ENCODE measurements at places on chromosomes 6 and 20. TPM values are rescaled to one million over a fixed set of nuclear protein-coding genes. Genes with fewer than 3 reads are reported as not detected.

Gene IMPG1
- not detected for total RNA-seq

Gene POU3F2
- not detected for total RNA-seq

Gene ZGPAT
- total RNA-seq: 29.7 TPM

Gene PSORS1C1
- total RNA-seq: not detected

Gene NFATC2
- 4.8 TPM for total RNA-seq

- H3K4me3 ChIP-seq: peak overlapping the region; percentile 37
- H3K27ac ChIP-seq: no peak overlapping the region
Observed at GRCh38 chr6:99614430-99615186, 8.0 kb downstream of the PRDM13 start.

- H3K36me3 ChIP-seq: no peaks in the 10 kb centered on the region
- H3K27me3 ChIP-seq: no peaks in the 10 kb centered on the region
- H3K4me1 ChIP-seq: no peaks in the 10 kb centered on the region
- DNase-seq: no peak
- H3K27ac ChIP-seq: no peak overlapping the region
- H3K4me3 ChIP-seq: no peak overlapping the region
Observed at GRCh38 chr6:110654096-110654820, 161.0 kb downstream of the CDK19 start.

DNA sequence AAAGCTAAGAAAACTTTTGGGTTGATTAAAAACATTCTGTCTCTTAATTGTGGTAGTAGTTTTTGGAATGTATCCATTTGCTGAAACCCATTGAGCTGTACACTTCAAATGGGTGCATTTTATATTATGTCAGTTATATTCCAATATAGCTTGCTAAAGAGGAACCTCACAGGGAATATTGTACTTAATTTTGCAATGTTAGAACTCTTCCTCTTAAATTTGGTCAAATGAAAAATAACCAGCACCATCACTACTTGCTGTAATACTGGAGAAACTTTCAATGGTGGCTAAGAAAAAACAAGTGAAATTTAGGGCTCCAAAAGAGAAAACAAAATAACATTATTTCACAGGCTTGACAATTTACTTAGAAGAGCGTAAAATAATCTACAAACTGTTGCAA is 651.5 kb downstream of the MAFB start:
- H3K36me3 ChIP-seq: no peaks in the 10 kb centered on the region
- no peak for DNase-seq
- H3K4me1 ChIP-seq: no peaks in the 10 kb centered on the region
- no peaks in the 10 kb centered on the region for H3K27me3 ChIP-seq
- no peak overlapping the region for H3K4me3 ChIP-seq

DNA sequence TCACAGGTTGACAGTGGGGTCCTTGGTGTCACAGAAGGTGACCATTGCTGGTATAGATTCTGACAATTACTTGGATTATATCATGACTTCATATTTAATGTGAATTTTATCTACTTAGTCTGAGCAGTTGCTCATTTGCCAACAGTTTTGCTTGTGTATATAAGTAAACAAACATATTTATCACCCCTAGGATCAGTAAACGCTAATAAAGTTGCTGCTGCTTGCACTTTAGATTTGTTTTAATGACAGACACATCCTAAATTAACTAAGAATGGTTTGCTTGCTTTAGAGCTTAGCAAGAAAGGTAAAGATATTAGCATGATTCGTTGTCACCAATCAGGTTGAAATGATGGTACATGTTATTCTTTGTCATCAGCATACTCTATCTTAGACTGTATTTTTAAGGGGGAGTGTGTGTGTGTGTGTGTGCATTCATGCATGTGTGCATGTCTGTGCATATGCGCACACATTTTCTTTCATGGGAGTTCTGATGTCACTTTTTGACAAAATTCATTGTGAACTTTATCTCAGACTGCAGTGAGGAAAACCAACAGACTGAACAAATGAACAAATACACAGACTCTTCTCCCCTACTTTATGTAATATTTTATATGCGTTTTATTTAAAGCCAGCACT is 782.6 kb upstream of the FLRT3 start:
- no peaks in the 10 kb centered on the region for H3K36me3 ChIP-seq
- no peak overlapping the region for H3K27ac ChIP-seq
- H3K4me1 ChIP-seq: no peaks in the 10 kb centered on the region

DNA sequence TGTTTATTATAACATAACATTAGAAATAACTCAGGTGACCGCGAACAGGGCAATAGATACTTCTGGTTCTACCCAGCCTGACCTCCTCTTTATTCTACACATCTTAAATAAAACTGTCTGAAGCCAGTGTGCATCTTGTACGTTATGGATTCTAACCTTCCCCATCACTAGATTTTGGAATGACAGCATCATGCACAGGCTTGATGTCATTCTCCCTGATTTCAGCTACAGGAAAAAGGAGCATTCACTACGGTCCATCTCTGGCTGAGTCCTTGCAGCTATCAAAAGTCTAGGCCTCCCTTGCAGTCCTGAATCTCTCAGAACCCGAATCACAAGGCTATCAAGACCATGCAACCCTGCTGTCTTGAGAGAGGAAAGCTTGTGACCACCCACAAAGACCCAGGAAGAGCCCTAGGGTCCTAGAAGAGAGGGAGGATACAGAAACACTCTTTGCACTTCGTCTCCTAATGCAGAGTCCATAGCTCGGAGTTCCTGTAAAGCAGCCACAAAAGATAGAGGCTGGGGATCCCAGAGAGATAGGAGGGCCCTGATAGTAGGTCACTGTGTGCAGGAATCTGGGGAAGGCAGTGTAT is 845 bp downstream of the HLA-DPA1 start:
- no peak for DNase-seq
- no peaks in the 10 kb centered on the region for H3K36me3 ChIP-seq
- peak overlapping the region; percentile 9 for H3K27ac ChIP-seq
- no peaks in the 10 kb centered on the region for H3K4me1 ChIP-seq

- H3K27ac ChIP-seq: no peak overlapping the region
- H3K36me3 ChIP-seq: no peaks in the 10 kb centered on the region
- no peak overlapping the region for H3K4me3 ChIP-seq
- no peak for DNase-seq
- H3K4me1 ChIP-seq: no peaks in the 10 kb centered on the region
- H3K27me3 ChIP-seq: no peaks in the 10 kb centered on the region
Observed at GRCh38 chr20:59223182-59223601, 59.6 kb downstream of the ZNF831 start.

- H3K27ac ChIP-seq: no peak overlapping the region
- H3K27me3 ChIP-seq: no peaks in the 10 kb centered on the region
- no peaks in the 10 kb centered on the region for H3K36me3 ChIP-seq
- no peaks in the 10 kb centered on the region for H3K4me1 ChIP-seq
Observed at GRCh38 chr6:126170433-126170832, 169.5 kb upstream of the CENPW start.

- no peak overlapping the region for H3K27ac ChIP-seq
- H3K36me3 ChIP-seq: no peaks in the 10 kb centered on the region
- no peak overlapping the region for H3K4me3 ChIP-seq
- DNase-seq: no peak
Observed at GRCh38 chr6:21201187-21201586, 392.4 kb upstream of the SOX4 start.
